Calu3 (cell line): ENCODE measurements at places on chromosomes 16 and 17. TPM values are rescaled to one million over a fixed set of nuclear protein-coding genes. Genes with fewer than 3 reads are reported as not detected.
A peak's percentile ranks its signal among the peaks of the same experiment; 100 is the strongest.

DNA sequence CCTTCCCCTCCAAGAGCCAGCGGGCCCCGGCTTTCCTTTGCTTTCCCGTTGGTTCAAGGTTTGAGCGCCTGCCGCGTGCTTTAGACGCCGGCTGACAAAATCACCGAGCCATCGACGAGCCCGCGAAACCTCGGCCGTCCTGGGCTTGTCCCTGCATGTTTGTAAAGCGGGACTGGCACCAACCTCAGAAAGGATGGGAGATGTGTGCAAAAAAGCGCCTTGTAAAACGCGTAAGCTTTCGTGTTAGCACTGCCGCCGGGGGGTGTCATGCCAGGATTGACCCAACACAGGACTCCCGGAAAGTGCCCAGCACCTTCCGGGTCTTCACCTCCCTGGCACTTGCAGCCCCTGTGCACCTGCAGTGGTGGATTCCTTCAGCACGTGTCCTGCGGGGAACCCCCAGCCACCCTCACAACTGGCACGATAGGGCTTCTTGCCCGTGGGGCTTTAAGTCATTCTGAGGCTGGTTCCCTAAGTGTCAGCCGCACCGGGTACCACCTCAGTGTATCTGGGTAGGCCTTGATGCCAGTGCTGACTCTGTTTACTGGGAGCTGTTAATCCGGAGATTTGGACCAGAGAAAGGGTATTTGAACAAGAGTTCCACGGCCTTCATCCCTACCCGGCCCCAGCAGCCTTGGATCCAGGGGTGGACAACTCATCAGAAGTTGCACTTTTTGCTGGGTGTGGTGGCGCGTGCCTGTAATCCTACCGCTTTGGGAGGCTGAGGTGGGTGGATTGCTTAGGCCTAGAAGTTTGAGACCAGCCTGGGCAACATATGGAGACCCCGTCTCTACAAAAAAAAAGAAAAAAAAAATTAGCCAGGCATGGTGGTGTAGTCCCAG is 817 bp downstream of the NDUFAF8 start:
- peak; percentile 28 for DNase-seq

The ABCC12 gene
- total RNA-seq, result not detected in 2 replicates

DNA sequence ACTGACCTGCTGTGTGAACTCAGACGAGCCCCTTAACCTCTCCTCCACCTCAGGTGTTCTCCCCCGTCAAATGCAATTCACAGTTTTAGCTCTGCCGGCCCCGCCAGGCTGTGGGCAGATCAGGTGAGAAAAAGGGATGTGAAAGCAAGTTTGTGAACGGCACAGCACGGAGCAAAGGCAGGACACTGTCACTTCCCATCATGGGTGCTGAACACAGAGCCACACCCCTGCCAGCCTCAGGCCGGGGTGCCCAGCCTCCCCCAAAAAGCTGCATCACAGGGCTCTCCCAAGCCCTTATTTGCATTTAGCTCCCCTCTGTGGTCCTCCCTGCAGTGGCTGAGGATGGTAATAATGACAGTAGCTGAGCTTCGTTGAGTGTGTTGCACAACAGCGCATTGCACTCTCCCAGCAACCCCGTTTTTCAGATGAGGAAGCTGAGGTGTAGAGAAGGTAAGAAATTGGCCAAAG is 88.8 kb upstream of the TNRC6C start:
- DNase-seq, result no peak

GRCh38 chr17:17698869-17699351 is 17.7 kb downstream of the RAI1 start:
- no peak for DNase-seq

The ATAD5 gene
- total RNA-seq, result 16.9 and 18.4 TPM in 2 replicates

The SKA2 gene
- total RNA-seq, result 36.3 and 44.1 TPM in 2 replicates

The SOX15 gene
- not detected in 2 replicates for total RNA-seq

The CD300LB gene
- total RNA-seq, result not detected in 2 replicates

GRCh38 chr16:10988879-10989278 is 44.5 kb downstream of the CLEC16A start:
- no peak for DNase-seq

- DNase-seq, result no peak
Measured at GRCh38 chr16:31377210-31377903, 15.8 kb upstream of the ITGAD start.

- DNase-seq, result peak; percentile 52
Measured at GRCh38 chr17:48472411-48473281, 42.6 kb upstream of the SKAP1 start.

DNA sequence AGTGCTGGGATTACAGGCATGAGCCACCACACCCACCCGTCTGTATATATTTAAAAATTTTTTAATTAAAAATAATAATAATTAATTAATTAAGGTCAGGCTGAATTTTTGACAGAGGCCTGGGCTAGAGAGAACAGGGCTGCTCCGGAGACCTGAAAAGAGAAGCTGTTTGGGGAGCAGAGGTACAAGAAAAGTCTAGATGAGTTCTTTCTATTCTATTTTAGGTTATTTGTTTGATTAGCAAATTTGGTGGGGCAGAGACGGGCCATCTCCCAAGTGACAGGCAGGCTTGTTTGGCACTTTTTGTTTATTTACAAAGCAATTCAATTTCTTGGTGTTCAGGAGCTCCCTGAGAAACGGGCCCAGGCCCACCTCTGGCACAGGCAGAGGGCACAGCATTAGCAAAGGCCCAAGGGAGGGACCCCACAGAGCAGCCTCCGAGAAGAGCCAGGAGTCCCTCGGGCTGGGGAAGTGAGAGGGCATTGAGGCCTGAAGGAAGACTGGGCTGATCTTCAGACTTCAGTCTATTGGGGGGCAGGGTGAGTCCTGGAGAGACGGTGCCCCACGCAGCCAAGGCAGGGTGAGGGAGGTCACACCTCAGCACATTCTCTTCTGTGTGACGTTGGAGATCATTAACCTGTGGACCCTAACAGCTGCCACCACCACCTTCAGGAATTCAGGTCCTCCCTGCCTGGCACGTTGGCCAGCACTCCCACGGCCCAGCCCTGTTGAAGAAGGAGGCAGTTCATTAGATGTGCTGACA is 10.8 kb upstream of the RIPOR1 start:
- no peak for DNase-seq

- DNase-seq, result no peak
Measured at GRCh38 chr16:73065632-73066330, 17.9 kb upstream of the ZFHX3 start.

DNA sequence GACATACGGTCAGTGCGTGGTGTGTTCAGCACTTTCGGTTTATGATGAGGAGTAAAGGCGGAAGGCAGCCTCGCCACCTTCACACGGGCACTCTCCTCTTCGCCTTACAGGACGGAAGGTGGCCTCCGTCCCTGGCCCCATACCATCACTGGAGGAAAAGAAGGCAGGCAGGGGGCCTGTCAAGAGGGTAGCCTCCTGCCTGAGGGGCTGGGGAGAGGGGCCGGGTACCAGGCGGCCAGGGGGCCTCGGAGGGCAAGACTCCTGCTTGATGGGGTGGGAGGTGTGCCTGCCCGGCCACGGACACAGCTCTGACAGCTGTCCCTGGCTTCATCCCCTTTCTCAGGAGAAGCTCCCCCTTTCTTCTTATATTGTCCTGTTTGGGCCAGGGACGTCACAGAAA is 15.6 kb upstream of the SLC38A8 start:
- no peak for DNase-seq

DNA sequence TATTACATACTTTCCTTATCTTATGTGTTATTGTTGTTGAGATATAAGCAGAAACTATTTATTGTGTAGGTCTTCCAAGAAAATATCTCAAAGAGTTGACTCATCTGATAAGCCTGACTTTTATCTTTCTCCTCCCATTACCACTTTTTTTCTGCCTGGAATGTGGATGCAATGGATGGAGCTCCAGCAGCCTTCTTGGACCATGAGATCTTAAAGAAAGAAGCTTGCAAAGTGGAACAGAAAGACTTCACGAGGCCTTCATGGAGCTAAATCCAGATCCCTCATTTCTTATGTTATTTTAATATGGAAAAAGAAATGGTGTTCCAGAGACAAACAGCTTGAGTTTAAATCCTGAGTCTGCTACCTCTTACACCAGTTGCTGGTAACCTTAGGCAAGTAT is 237.6 kb upstream of the FOXF1 start:
- DNase-seq, result no peak

- DNase-seq, result no peak
Measured at GRCh38 chr16:26727848-26728247, 338.9 kb upstream of the C16orf82 start.

The RAB11FIP4 gene
- total RNA-seq, result 25.2 and 27.9 TPM in 2 replicates

DNA sequence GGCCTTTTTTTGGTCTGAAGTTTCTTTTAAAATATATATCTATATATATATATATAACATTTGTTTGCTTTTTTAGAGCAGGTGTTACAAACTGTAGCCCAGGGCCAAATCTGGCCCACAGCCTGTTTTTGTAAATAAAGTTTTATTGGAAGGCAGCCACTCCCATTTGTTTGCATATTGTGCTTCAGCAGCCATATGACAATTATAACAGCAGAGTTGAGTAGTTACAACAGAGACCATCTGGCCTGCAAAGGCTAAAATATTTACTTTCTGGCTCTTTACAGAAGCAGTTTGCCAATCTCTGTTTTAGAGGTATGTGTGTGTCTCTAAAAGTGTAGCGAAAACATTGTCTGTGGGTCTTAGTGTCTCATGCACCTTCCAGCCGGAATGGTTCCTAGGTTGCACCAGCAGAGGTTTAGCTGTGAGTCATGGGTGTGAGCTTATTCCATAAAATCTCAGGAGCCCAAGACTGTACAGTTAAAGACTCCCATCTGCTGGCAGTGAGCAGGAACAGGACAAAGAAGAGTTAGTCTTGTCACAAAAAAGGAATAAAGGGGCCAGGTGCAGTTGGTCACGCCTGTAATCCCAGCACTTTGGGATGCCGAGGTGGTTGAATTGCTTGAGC is 23.8 kb downstream of the LCMT1 start:
- DNase-seq, result no peak

The HP gene
- not detected in 2 replicates for total RNA-seq

DNA sequence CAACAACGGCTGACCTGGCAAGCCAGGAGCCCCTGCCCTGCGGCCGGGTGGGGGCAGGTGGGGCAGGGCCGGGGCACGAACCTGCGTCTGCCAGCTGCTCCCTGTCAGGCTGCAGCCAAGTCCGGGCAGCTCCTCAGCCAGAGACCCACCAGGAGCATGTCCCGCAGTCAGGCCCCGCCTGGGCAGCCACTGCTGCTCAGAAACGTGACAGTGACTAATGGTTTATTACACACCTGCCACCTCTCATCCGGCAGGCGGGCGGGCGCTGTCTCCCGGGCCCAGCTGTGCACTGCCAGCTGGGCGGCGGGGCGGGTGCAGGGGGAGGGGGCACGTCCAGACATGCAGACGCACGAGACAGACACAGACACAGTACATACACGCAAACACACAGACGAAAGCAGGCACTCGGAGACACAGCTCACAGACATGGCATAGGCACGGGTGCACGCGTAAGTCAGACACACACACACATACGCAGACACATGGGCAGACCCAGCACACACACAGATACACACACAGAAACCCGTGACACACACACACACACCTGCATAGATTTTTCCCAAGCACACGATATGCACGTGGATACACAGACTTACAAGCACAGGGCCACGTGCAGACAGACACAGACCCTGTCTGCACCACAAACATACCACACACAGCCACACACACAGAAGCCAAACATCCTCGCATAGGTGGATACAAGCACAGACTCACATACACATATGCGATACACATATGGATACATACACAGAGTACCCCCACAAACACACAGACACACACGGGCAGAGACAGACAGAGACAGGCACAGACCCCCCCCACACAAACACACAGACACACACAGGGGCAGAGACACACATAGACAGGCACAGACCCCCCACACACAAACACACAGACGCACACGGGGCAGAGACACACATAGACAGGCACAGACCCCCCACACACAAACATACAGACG is 248.3 kb upstream of the CIBAR2 start:
- peak; percentile 55 for DNase-seq

GRCh38 chr16:47644661-47645060 is 183.5 kb downstream of the PHKB start:
- DNase-seq, result no peak

The NHLRC4 gene
- total RNA-seq, result not detected in 2 replicates

The RND2 gene
- 0.15 and 0.40 TPM in 2 replicates for total RNA-seq

The GRAPL gene
- not detected in 2 replicates for total RNA-seq

The WNK4 gene
- total RNA-seq, result 0.33 and 0.73 TPM in 2 replicates

- DNase-seq, result no peak
Measured at GRCh38 chr16:54977211-54977610, 46.5 kb downstream of the IRX5 start.

DNA sequence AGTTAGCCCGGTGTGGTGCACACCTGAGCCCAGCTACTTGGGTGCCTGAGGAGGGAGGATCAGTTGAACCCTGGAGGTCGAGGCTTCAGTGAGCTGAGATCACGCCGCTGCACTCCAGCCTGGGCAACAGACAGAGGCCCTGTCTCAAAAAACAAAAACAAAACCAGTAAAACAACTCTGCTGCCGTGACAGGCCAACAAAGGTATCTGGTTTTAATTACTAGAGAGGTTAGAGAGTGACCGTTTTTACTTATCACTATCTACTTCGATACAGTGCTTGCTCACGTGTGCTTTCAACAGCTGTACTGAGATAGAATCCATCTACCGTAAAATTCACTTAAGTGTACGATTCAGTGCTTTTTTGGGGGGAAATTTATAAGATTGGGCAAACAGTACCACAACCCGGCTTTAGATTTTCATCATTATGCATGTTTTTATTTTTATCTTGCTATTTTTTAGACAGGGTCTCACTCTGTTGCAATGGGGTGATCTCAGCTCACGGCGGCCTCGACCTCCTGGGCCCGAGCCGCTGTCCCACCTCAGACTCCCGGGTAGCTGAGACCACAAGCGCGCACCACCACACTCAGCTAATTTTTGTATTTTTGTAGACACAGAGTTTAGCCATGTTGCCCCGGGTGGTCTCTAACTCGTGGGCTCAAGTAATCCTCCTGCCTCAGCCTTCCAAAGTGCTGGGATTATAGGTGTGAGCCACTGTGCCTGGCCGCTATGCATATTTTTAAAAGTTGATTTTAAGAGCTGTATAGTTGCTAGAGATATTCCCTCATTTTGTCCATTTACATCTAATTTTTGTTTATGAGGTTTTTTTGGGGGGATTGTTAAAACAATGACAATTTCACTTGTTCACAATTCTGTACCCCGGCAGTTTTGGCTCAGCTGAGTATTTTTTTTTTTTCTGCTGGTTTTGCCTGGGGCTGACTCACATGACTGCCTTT is 30.9 kb downstream of the SERPINF1 start:
- no peak for DNase-seq
